ENCODE measurements at places on chromosomes 11 and 22. TPM values are rescaled to one million over a fixed set of nuclear protein-coding genes. Genes with fewer than 3 reads are reported as not detected.

DDI1 gene
- not detected for total RNA-seq

SLC22A12 gene
- total RNA-seq, result not detected

- ATAC-seq, result no peak
Measured at GRCh38 chr11:35139722-35140282, 831 bp downstream of the CD44 start.

- peak; percentile 47 for ATAC-seq
Measured at GRCh38 chr11:22920939-22921565, 60.8 kb upstream of the CCDC179 start.

DNA sequence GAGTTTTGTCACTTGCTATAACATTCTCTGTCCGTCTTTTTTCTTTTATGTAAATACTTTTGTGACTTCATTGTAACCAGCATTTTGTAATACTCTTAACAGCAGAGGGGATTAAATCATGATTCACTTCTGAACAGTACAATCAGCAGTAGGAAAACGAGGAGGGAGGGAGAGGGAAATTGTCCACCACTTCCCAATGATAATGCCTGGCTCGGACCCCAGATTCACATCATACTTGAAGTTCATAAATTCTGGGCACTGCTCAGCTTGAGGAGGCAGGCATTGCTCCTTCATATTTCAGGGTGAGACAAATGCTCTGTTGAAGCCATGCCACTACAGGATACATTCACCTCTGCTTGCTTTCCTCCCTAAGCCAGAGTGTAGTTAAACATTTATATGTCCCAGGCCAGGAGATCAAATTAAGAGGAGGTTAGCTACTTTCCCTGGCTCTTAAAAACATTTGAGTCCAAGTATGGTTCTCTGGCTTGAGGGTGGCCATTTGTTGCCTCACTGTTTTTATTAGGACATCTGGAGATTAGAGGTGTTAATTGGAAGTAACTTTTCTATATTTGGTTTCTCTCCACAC, 129.0 kb upstream of the LDLRAD3 start:
- no peak for ATAC-seq

- no peak for ATAC-seq
Measured at GRCh38 chr22:19757140-19757984, 3.2 kb upstream of the TBX1 start.

DNA sequence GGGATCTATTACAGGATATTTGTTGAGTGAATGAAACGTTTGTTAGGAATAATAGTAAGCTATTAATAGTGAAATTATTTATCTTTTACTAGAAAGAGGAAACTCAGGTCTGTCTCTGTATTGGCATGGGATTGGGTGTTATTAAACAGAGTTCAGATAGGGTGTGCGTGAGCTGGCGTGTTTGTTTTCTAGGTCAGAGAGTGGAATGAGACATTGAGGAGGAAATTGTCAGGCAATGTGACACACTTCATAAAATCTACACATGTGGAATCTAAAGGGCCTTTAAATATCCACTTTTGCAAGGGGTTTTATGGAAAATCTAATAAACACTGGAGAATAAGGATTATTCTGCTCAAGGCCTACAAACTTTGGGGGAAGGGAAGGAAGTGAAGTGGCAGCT, 552.9 kb downstream of the NTM start:
- no peak for ATAC-seq

- no peak for ATAC-seq
Measured at GRCh38 chr11:99015634-99016454, 4.9 kb upstream of the CNTN5 start.

Measured in activated T-helper 17 cell treated with anti-CD3 and anti-CD28 coated beads, Interleukin-2, amount 50 U/mL, for 72 hours (primary cell).